ENCODE measurements at places on chromosomes 11 and 22.

DNA sequence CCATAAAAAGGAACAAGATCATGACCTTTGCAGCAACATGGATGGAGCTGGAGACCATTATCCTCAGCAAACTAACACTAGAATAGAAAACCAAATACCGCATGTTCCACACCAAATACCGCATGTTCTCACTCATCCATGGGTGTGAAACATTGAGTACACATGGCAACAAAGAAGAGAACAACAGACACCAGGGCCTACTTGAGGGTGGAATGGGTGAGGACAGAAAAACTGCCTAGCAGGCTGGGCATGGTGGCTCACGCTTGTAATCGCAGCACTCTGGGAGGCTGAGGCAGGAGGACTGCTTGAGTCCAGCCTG lies 12.3 kb downstream of the EHD1 start:
- H3K27ac ChIP-seq: no peak overlapping the region
- no peaks in the 10 kb centered on the region for H3K27me3 ChIP-seq

- H3K4me1 ChIP-seq: peaks cover 26% of the 10 kb centered on the region
- peak overlapping the region; percentile 71 for H3K27ac ChIP-seq
- no peak for DNase-seq
- no peaks in the 10 kb centered on the region for H3K27me3 ChIP-seq
- H3K36me3 ChIP-seq: peaks cover 15% of the 10 kb centered on the region
- peak overlapping the region; percentile 98 for H3K4me3 ChIP-seq
Observed at GRCh38 chr11:67429722-67430121, 1.4 kb downstream of the RPS6KB2 start.

- no peak overlapping the region for H3K4me3 ChIP-seq
- H3K27me3 ChIP-seq: no peaks in the 10 kb centered on the region
- H3K36me3 ChIP-seq: no peaks in the 10 kb centered on the region
Observed at GRCh38 chr11:66956689-66957290, 1.4 kb downstream of the PC start.

DNA sequence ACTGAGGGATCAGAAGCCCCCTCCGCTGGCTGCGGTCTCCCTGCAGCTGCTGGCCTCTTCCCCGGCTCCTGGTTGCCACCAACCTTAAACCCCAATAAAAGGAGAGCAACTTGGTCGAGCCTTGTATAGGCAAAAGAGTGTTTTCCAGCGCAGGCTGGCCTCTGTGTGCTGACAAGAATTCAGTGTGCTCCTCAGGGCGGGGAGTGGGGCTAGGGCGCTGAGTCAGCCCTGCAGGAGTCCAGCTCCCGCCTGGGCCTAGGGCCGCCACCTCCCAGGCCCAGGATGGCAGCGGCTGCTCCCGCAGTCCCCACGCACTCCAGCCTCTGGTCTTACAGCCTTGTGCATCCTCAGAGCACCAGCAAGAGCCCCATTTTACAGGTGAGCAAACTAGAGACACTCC lies at the start of gene SHISAL1:
Gene SHISAL1 (minus strand): TSS at position 186 of the 400 bp plus-strand sequence. CDS start 12,006 bp downstream, outside the sequence.
- no peaks in the 10 kb centered on the region for H3K36me3 ChIP-seq
- no peaks in the 10 kb centered on the region for H3K4me1 ChIP-seq
- DNase-seq: no peak
- no peak within 1 kb of the TSS for H3K4me3 ChIP-seq
- no peak within 1 kb of the TSS for H3K27ac ChIP-seq

DNA sequence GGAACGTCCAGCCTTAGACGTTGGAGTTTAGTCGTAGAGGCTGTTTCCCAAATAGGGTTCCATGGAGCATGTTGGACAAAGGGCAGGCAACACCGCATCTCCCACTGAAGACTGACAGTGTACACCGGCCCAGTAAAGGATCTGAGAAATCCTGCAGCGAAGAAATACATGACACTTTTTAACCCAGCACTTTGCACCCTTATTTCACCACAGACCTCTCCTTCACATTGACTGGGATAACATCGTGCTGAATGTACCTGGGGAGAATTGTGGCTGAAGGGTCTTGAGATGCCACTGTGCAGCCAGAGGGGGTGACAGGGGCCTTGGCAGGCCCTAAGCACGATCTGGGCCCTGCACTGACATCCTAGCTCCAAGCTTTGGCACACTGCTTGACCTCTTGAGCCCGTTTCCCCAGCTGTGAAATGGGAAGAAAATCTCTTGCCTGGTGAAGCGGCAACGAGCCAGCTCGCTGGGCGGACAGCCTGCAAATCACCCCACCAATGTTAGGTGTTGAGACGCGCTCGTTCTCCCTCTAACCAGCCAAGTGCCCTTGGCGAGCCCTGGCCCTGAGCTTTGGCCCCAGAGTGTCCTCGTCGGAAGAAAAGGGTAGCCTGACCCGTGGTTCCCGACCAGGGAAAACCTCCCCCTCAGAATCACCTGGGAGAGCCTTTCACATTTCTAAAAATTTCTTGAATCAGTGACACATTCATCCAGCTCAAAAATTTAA lies 13.4 kb downstream of the CD5 start:
- H3K36me3 ChIP-seq: no peaks in the 10 kb centered on the region
- no peak overlapping the region for H3K27ac ChIP-seq
- H3K27me3 ChIP-seq: peaks cover 4% of the 10 kb centered on the region
- no peak for DNase-seq
- H3K4me3 ChIP-seq: no peak overlapping the region
- no peaks in the 10 kb centered on the region for H3K4me1 ChIP-seq

- no peaks in the 10 kb centered on the region for H3K27me3 ChIP-seq
- H3K4me3 ChIP-seq: no peak overlapping the region
- H3K36me3 ChIP-seq: no peaks in the 10 kb centered on the region
Observed at GRCh38 chr11:32311346-32312065, 123.8 kb downstream of the WT1 start.

DNA sequence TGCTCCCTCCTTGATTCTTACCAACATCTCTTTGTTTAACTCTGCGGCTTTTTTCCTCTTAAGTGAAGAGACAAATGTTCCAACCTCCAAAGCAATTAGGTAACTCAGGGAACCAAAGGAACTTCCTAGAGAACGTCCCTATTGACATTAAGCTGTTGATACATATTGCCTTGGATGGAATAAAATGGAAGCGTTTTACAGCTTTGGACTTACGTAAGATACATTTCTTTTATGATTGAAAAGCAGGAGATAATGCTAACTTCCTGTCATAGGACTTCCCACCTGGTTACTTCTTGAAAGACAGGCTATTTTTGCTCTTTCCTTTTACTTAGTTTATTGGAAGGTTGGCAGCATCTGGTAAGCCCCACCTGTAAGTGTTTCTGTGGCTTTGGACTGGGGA lies 245.7 kb upstream of the CTSC start:
- DNase-seq: no peak
- no peak overlapping the region for H3K27ac ChIP-seq
- H3K27me3 ChIP-seq: no peaks in the 10 kb centered on the region
- no peak overlapping the region for H3K4me3 ChIP-seq

GRCh38 chr11:554428-555226 lies 5.9 kb downstream of the LMNTD2 start:
- H3K36me3 ChIP-seq: no peaks in the 10 kb centered on the region
- peaks cover 8% of the 10 kb centered on the region for H3K27me3 ChIP-seq
- peak overlapping the region; percentile 47 for H3K4me3 ChIP-seq
- H3K27ac ChIP-seq: no peak overlapping the region
- DNase-seq: peak; percentile 44

- H3K4me1 ChIP-seq: no peaks in the 10 kb centered on the region
- DNase-seq: peak; percentile 40
- H3K36me3 ChIP-seq: no peaks in the 10 kb centered on the region
- H3K27ac ChIP-seq: no peak overlapping the region
- H3K27me3 ChIP-seq: peaks cover 32% of the 10 kb centered on the region
Observed at GRCh38 chr11:117443266-117444186, 115.9 kb downstream of the CEP164 start.

DNA sequence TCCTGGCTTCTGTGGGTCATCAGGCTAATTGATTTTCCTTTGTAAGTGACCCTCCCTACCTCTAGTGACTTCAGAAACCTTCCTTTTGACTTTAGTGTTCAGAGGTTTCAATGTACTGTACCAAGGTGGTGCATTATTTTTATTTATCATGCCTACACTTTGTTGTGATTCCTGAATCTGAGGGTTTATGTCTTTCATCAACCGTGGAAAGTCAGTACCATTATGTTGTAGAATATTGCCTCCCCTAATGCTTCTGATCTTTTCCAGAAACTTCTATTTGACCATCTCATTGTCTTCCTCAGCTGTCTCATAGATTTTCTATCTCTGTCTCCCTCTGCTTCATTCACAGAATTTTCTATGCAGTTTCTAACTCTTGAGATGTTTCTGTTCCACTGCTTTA lies 105.5 kb downstream of the KCNQ1OT1 start:
- no peaks in the 10 kb centered on the region for H3K4me1 ChIP-seq
- DNase-seq: no peak
- peaks cover 56% of the 10 kb centered on the region for H3K27me3 ChIP-seq
- no peak overlapping the region for H3K4me3 ChIP-seq

DNA sequence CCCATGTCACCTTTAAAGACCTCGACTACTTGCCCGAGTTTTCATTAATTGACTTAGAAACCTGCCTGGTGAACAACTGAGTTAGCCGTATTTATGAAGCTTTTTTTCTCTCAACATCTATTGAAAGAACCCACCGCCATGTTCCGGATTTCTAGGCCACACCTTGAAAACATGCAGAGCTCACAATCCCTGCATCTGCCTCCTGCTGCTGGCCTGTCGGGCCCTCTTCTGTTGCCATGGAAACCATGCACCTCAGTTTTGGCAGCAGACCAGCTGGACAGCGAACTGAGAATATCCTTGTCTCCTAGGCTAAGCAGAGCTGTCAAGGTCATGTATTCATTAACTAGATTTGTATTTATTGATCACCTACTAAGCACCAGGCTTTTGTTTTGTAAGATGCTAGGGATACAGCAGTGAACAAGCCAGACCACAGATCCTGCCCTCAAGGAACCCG lies 4.3 kb upstream of the PATZ1 start:
- H3K27me3 ChIP-seq: no peaks in the 10 kb centered on the region
- H3K36me3 ChIP-seq: no peaks in the 10 kb centered on the region
- no peak overlapping the region for H3K27ac ChIP-seq
- DNase-seq: peak; percentile 90

- H3K27ac ChIP-seq: no peak overlapping the region
- peaks cover 30% of the 10 kb centered on the region for H3K4me1 ChIP-seq
- H3K4me3 ChIP-seq: no peak overlapping the region
- no peak for DNase-seq
- no peaks in the 10 kb centered on the region for H3K27me3 ChIP-seq
- H3K36me3 ChIP-seq: peaks cover 7% of the 10 kb centered on the region
Observed at GRCh38 chr11:802693-803466, 2.2 kb downstream of the PIDD1 start.

DNA sequence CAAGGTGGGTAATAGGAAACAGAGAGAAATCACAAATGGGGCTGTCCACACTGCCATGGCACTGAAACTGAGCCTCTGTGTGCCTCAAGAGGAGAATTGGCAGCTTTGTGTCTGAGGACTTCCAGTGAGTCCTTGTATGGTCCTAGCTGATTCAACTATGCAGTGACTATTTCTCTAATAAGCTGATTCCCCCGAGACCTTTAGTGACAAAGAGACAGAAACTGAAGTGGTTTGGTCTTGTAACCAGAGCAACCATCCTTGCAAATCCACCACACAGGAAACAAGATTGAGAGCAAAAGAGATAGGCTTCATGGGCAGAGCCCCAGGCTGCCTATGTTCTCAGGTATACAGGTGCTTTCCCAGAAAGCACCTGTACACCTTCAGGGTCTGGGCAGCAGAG lies 1038.5 kb downstream of the NTM start:
- no peak overlapping the region for H3K4me3 ChIP-seq
- no peak overlapping the region for H3K27ac ChIP-seq
- no peaks in the 10 kb centered on the region for H3K36me3 ChIP-seq
- no peaks in the 10 kb centered on the region for H3K4me1 ChIP-seq
- DNase-seq: no peak

- no peaks in the 10 kb centered on the region for H3K27me3 ChIP-seq
- no peak for DNase-seq
- H3K36me3 ChIP-seq: peaks cover 3% of the 10 kb centered on the region
- peaks cover 34% of the 10 kb centered on the region for H3K4me1 ChIP-seq
- no peak overlapping the region for H3K4me3 ChIP-seq
- H3K27ac ChIP-seq: no peak overlapping the region
Observed at GRCh38 chr22:44709881-44710392, 7.9 kb downstream of the PRR5 start.

DNA sequence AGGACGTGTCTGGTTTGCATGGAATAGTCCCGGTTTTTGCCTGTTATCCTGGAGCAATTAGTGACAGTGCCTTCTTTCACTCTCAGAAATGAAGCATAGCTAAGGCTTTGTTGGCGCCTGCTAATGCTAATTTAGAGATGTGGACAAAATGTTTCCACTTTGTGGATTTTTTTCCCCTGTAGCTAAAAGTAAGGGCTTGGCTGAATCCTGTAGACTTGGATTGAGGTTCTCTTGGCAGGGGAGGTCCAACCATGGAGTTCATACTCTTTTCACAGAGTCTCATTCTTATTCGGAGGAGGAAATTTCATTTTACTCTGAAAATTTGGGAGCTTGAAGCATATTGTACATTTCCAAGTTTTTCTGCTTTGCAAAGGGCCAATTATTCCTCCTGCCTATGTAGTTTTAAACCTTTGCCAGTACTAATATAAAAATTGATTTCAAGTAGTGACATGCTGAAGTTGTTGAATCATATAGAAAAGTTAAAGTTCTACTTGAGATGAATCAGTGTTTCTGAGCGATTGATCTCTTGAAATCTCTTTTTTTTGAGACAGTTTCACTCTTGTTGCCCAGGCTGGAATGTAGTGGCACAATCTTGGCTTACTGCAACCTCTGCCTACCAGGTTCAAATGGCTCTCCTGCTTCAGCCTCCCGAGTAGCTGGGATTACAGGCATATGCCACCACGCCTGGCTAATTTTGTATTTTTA lies 20.0 kb downstream of the PPFIA1 start:
- no peak overlapping the region for H3K27ac ChIP-seq
- H3K36me3 ChIP-seq: peaks cover 57% of the 10 kb centered on the region
- no peaks in the 10 kb centered on the region for H3K27me3 ChIP-seq
- H3K4me3 ChIP-seq: no peak overlapping the region
- peaks cover 5% of the 10 kb centered on the region for H3K4me1 ChIP-seq
- no peak for DNase-seq

- no peaks in the 10 kb centered on the region for H3K36me3 ChIP-seq
- peaks cover 14% of the 10 kb centered on the region for H3K27me3 ChIP-seq
- H3K4me3 ChIP-seq: no peak overlapping the region
- H3K27ac ChIP-seq: no peak overlapping the region
Observed at GRCh38 chr11:86623736-86624135, 48.7 kb downstream of the ME3 start.

GRCh38 chr11:26575946-26576345 lies 3.9 kb upstream of the MUC15 start:
- DNase-seq: no peak
- no peak overlapping the region for H3K27ac ChIP-seq
- no peaks in the 10 kb centered on the region for H3K36me3 ChIP-seq
- H3K4me3 ChIP-seq: no peak overlapping the region

GRCh38 chr22:43066844-43067385 lies 22.3 kb downstream of the TTLL1 start:
- no peaks in the 10 kb centered on the region for H3K27me3 ChIP-seq
- no peak overlapping the region for H3K27ac ChIP-seq
- peaks cover 10% of the 10 kb centered on the region for H3K4me1 ChIP-seq
- H3K4me3 ChIP-seq: no peak overlapping the region
- no peaks in the 10 kb centered on the region for H3K36me3 ChIP-seq

GRCh38 chr22:41745968-41746367 lies 46.7 kb downstream of the MEI1 start:
- H3K4me3 ChIP-seq: no peak overlapping the region
- no peaks in the 10 kb centered on the region for H3K36me3 ChIP-seq
- H3K4me1 ChIP-seq: peaks cover 4% of the 10 kb centered on the region

All from HepG2 (cell line).